ENCODE measurements at places on chromosomes 4 and X.

DNA sequence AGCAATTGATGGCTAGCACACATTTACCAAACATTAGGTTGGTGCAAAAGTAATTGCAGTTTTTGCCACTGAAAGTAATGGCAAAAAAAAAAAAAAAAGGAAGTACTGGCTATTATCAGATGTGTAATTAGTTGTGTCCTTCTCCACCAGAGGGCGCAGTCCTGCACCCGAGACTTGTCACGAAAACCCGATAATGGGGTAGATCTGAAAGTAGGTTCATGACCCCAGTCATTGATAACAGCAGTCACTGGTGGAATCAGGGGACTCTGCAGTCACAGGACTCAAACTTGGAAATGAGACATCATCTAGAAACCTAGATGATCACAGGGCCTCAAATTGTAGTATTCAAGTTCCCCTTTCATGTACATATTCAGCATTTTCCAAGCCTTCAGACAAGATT is 13.1 kb upstream of the ACOT9 start:
- DNase-seq: no peak

- no peak for DNase-seq
Measured at GRCh38 chr4:27692868-27693634, 832.4 kb downstream of the STIM2 start.

- DNase-seq: no peak
Measured at GRCh38 chr4:24131954-24132673, 242.3 kb upstream of the PPARGC1A start.

- no peak for DNase-seq
Measured at GRCh38 chr4:153112041-153112441, 92.2 kb upstream of the TRIM2 start.

GRCh38 chrX:79975605-79976004 is 38.9 kb upstream of the TBX22 start:
- no peak for DNase-seq

GRCh38 chrX:25028726-25029125 is 13.0 kb upstream of the ARX start:
- no peak for DNase-seq

- DNase-seq: no peak
Measured at GRCh38 chrX:37690119-37690518, 4.5 kb downstream of the XK start.

DNA sequence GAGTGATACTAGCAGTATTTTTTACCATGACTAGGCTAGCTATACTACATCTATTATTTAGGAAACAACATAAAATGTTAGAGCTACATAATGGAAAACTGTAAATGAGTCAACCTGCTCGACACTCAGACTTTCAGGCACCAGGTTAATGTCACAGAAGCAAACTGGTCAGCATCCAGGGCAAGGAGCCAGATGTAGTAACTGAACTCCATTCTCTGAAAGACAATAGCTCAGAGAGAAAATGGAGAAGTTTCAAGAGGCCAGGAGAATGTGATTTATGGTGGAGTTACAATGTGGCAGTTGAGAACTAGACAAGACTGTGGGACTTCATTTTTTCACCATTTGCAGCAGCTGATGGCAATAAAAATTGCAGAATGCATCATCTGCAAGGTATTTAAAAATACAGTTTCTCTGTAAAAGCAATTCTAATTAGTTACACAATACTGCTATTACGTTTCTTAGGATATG is 342.7 kb upstream of the PABPC4L start:
- no peak for DNase-seq

GRCh38 chr4:87853108-87853507 is 20.3 kb downstream of the MEPE start:
- no peak for DNase-seq

DNA sequence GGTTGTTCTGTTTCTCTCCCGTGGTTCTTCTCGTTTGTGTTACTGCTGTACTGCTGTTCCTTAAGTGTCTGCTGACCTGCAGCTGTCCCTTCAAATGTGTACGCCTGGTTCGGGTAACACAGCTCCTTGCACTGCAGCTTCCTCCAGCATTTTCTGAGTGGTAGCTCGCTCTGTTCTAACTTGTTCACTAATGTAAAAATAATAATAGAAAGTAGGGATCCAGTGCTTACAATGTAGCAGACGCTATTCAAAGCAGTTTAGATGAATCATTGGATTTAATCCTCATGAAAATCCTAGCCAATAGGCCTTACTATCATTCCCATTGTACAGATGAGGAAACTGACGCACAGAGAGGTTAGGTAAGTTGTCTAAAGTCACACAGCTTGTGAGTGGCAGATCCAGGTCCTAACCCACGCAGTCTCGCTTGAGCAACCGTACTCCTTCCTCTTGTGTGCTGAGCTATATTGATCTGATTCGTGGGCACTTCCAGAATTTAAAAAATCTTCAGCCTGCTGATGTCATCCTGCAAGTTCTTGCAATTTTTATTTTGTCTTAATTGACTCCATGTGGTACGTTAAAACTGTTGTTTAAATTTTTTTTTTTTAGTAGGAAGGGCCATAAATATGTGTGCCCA is 448.2 kb upstream of the FAT1 start:
- peak; percentile 7 for DNase-seq

DNA sequence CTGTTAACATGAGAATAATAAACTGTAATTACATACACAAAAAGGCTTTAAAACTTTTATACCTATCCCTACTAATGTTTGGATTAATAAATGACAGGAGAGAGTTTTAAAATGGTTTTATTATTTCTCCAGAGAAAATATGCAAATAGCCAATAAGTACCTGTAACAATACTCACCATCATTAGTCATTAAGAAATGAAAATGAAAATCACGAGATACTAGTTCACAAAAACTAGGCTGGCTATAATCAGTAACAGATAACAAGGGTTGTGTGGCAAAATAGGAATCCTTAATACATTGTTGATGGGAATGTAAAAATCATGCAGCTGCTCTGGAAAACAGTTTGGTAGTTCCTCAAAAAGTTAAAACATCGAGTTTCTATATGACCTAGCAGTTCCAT is 25.2 kb upstream of the AP1AR start:
- no peak for DNase-seq

DNA sequence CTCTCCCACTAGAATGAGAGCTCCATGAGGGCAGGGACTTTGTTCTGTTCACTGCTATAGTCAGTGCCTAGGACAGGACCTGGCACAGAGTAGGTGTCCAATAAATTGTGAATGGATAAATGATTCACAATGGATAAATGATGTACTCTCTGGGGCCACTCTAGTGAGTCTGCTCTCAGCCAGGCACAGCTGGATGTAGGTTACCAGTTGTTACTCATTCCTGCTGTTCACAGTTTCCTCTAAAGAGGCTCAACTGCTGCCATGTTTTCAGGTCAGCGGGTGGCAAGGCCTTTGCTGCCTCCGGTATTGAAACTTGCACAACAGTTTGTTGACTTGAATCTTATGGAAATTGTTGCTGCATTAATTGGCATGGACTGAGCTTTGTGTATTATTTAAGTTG is 99.1 kb downstream of the NHSL2 start:
- DNase-seq: no peak

DNA sequence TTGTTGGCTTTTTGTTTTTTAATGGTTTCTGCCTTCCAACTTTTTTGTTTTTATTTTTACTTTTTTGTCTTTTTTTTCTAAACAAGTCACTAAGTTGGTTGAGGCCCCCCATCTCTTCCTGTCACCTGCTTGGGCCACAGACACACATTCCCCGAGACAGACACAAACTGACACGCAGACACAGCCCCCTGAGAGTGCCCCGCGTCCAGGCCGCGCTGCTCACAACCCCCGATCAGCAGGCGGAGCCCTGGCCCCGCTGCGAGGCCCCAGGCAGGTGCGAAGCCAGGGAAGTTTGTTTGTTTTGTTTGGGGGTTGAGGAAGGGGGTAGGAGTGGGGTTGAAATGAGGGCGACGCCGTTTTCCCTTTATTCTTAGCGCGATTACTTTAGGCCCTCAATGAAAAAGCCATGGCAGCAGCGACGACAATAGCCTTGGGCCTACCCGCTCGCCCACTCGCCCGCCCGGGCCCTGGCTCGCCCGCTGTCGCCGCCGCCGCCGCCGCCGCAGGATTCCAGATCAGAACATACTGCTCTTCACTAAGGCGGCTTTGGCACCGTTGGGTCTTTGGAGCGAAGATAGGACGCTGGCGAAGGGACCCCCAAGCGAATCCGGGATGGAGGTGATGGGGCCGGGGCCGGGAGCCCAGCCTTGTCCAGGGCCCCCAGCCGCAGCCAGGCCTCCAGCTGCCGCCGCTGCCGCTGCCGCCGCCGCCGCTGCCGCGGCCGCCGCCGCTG is 3.1 kb downstream of the PHOX2B start:
- no peak for DNase-seq

GRCh38 chrX:42695800-42696358 is 82.1 kb downstream of the PPP1R2C start:
- DNase-seq: no peak

DNA sequence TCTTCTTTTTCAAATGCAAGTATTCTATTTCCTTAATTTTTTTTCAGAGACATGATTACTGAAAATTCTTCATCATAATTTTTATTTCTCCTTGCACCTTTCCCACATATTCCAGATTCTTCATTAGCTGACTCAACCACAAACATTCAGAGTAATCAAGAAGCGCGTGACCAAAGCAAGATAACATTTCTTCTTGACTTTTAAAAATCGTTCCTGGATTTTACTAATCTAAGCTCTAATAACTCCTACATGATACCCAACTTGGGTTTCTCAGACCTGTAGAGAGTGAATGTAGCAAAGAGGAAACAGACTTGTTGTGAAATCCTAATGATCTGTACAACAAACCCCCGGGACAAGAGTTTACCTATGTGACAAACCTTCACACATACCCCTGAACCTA is 615.0 kb downstream of the TMA16 start:
- no peak for DNase-seq

- DNase-seq: no peak
Measured at GRCh38 chr4:176540814-176541213, 221.0 kb downstream of the SPCS3 start.

GRCh38 chr4:71769434-71769833 is 14.4 kb downstream of the GC start:
- DNase-seq: no peak

- DNase-seq: no peak
Measured at GRCh38 chr4:92528541-92528940, 224.8 kb downstream of the GRID2 start.
